Neural cell (in vitro differentiated cells): ENCODE measurements at places on chromosomes 2 and 18. TPM values are rescaled to one million over a fixed set of nuclear protein-coding genes. Genes with fewer than 3 reads are reported as not detected.

Gene SERPINB7
- polyA plus RNA-seq, result not detected in 2 replicates

Gene RAB6C
- polyA plus RNA-seq, result 0.18 and 0.52 TPM in 2 replicates

Gene CLIP4
- 9.4 and 10.2 TPM in 2 replicates for polyA plus RNA-seq

Gene MRO
- not detected in 2 replicates for polyA plus RNA-seq

Gene MOGAT1
- polyA plus RNA-seq, result not detected in 2 replicates

Gene DNAJC5G
- not detected in 2 replicates for polyA plus RNA-seq

Gene FBXO15
- polyA plus RNA-seq, result 6.1 and 9.2 TPM in 2 replicates

Gene TACR1
- 0.60 and 0.78 TPM in 2 replicates for polyA plus RNA-seq

Gene CCBE1
- polyA plus RNA-seq, result 0.19 TPM in 1 of 2 replicates, not detected in the other

Gene LDLRAD4
- polyA plus RNA-seq, result 1.9 and 3.7 TPM in 2 replicates

Gene VWC2L
- 0.31 and 1.3 TPM in 2 replicates for polyA plus RNA-seq

Gene PARD3B
- polyA plus RNA-seq, result 0.36 and 0.54 TPM in 2 replicates

Gene GKN2
- not detected in 2 replicates for polyA plus RNA-seq

Gene ATG4B
- polyA plus RNA-seq, result 128 and 140 TPM in 2 replicates

Gene MLPH
- not detected in 2 replicates for polyA plus RNA-seq

Gene RNF125
- polyA plus RNA-seq, result 0.04 and 2.3 TPM in 2 replicates

Gene GREB1L
- 23.3 and 24.2 TPM in 2 replicates for polyA plus RNA-seq

Gene PLEKHM3
- polyA plus RNA-seq, result 10.7 and 13.4 TPM in 2 replicates

Gene CCL20
- polyA plus RNA-seq, result not detected in 2 replicates

Gene SP5
- 0.15 TPM in 1 of 2 replicates, not detected in the other for polyA plus RNA-seq

Gene RNF181
- polyA plus RNA-seq, result 296 and 330 TPM in 2 replicates

Gene TNFRSF11A
- not detected in 2 replicates for polyA plus RNA-seq

Gene PAX8
- not detected in 2 replicates for polyA plus RNA-seq

Gene SULT1C2
- polyA plus RNA-seq, result 0.12 TPM in 1 of 2 replicates, not detected in the other

Gene RAD51AP2
- polyA plus RNA-seq, result 0.54 and 0.62 TPM in 2 replicates

Gene KIAA2012
- polyA plus RNA-seq, result not detected in 2 replicates
